Brain (organoid and tissue), 16 donors: ENCODE measurements at places on chromosomes 1 and 21.

DNA sequence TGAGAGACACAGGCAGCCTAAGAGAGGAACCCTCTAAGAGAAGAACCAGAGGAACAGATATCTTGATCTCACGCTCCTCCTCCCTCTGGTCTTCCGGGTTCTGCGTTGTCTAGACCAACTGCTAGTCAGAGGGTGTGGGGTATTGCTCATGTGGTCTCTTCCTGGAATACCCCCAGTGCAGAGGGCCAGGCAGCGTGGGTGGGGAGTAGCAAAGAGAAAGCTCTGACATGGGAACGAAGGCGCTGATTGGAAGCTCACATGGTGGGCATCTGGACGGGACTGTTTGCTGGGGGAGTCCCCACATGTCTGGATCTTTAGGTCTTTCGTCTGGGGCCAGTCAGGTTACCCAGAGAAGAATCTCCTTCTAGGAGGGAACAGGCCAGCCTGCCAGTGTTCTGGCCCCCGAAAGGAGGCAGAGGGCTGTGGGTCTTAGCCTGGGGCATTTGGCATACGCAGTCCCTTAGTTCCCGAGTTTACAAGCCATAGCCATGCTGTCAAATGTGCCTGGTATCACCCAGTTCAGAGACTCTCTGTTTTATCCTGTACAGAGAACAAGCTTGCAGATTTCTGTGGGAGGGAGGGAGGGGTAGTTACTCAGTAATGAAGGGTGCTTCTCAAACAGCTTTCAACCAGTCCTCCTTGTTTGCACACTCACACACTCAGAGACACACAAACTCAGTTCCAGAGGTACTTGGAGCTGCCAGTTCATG, 18.3 kb upstream of the IL6R start:
- no peak for DNase-seq

DNA sequence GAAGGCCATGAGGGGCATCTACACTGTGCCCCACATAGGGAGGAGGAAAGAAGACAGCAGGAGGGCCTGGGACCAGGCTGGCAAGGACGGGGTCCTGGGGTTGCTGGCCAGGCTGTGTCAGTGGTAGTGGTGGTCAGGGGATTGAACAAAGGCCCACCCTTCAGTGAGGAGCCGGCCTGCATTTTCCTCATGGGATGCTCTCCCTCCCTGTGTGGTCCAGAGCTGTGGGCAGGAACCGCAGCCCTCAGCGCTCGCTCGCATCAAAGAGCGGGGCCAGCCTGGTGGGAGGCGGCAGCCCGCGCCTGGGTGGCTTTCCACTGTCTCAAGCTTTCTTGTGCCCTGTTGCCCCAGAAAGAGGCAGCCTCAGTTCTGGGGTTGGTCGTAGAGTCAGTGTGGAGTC, 24.8 kb downstream of the LHX4 start:
- DNase-seq: no peak

GRCh38 chr1:160047111-160047991, 15.6 kb upstream of the PIGM start:
- DNase-seq: no peak

DNA sequence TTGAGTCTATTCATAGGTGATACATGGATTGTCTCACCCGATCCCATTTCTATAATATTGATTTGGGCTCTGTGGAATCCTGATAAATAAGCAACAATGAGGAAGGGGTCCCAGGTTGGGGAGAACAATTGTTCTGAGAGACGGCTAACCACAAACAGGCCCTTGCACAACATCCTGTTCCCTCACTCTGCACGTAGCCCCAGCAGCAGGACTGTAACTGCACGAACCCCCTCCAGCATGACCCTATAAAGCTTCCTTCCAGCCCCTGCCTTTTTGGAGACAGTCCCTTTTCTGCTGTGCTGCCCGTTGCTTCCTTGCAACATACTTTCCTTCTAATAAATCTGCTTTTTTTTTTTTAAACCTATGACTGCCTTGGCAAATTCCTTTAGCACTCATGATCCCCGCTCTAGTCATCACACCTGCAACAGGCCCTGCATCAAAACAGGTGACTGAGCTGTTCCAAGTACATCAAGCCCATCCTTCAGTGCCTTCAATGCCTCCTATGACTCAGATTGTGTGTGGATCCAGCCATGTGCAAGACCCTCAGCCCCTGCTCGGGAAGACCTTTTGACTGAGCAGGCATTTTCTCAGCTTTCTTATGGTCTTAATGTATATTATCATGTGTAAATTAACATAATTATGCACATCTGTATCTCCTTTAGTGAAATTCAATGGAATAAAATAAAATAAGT, 63.7 kb upstream of the B3GALNT2 start:
- DNase-seq: no peak

DNA sequence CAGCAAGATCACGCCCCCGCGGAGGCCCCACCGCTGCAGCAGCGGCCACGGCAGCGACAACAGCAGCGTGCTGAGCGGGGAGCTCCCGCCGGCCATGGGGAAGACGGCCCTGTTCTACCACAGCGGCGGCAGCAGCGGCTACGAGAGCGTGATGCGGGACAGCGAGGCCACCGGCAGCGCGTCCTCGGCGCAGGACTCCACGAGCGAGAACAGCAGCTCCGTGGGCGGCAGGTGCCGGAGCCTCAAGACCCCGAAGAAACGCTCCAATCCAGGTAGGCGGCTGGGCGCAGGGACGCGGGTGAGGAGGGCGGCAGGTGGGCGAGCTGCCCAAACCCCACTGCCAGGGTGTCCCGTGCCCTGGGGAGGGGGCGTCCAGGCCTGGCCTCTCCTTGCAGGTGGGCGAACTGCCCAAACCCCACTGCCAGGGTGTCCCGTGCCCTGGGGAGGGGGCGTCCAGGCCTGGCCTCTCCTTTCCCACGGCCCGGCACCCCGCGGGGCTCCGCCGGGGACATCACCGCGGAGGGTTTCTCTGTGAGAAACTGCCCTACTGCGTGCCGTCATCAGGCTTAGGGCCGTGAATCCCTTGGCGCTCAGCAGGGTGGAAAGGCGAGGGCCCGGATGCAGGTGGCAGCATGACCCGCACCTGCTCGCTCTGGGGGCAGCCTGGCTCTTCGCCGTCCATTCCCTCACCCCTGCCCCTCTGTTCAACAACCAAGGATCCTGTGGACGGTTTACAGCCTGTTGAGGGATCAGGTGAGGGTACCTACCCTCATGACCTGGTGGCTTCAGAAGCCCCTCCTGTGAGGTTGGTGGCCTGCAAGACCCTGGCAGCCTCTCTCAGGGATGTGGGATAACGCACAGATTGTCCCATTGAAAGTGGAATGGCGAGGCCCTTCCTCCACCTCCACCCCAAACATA, 534.0 kb downstream of the KIF26B start:
- no peak for DNase-seq

DNA sequence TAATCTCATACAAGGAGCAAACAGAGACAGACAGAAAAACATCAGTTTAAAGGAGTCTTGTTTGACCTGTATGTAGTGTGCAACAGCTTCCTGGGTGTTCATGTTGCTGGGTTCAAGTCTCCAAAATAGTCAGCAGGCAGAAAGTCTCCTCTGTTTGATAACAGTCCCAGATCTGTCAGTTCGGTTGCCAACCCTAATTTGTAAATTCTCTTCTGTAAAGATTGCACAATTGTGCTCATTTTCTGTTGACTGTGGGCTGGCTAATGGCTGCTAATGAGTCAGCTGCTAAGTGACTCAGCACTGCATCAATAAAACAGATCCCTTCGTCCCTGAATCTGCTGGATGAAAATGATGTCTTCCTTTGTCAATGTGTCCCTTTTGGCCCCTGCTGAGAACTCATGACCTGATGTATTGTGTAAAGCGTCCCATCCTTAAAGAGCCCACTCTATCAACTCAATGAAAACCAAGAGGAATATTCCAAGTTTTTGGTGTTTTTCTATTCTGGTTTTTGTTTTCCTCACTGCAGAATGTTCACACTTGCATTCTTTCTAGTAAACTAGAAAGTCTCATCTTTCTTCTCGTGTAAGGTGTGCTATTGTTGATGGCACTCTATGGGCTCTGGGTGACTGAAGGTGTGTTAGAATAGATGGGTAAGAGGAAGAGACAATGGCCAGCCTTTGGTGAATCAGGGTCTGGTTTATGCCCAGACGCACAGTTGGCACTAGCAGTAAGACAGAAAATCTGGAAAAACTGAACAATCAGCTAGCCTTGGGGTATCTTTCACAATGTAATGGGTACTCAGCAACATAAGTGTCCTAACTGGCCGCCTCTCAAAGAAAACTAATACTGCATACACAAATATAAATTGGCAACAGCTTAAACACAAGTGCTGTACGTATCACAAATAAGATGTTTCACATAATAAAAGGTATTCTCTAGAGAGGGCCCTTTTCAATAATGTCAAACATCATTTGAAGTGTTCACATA, 75.1 kb upstream of the SIPA1L2 start:
- DNase-seq: peak; percentile 30

GRCh38 chr1:212415107-212415841, 588 bp upstream of the PACC1 start:
- no peak for DNase-seq

- peak; percentile 17 for DNase-seq
Measured at GRCh38 chr1:169999761-170000160, 74.7 kb downstream of the KIFAP3 start.

DNA sequence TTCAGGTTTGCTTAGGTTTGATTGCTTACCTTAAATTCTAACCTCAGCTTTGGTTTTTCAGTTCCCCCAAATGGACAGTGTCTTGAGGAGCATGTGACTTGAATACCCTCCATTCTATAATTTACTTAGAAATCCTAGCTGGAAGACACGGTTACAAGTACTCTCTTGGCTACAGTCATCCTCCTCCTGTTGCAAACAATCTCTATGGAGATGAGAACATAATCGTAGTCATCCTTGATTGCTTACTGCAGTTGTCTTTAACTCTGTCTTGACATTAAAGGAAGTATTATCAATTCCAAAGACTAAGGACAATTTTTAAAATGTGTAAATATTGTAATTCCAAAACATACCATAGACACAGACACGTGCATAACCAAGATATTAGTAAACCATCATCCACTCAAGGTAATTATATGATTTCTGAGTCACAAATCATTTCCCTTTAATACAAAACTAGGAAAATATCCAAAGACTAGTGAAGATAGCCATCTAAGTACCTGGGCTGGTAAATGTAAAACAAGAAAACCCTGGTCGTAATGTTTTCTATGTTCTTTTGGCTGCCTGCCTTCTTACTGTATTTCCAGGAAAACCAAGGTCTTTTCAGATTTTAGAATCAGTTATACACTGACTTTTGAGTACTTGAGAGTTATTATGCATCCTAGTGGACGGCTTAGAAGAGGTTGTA, 149.9 kb downstream of the CHRM3 start:
- no peak for DNase-seq

GRCh38 chr1:99619583-99619982, 26.3 kb upstream of the PALMD start:
- no peak for DNase-seq

- peak; percentile 11 for DNase-seq
Measured at GRCh38 chr1:239483391-239483790, 97.0 kb downstream of the CHRM3 start.

DNA sequence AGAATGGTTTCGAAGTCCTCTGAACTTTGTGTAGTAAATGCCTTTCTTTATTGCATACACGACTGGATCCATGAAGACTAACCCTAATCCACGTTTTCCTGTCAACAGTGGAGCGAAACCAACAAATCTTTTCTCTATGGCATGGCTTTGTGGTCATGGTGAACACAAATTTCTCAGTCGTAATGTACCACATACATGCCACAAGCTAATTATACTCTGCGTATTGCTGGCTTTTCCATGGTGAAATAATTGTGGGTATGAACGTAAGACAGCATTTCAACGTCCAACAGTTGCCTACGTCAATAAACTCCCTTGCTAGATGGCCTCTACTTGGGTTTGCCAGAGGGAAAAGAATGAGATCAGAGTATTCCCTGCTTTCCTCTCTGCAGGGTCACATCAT, 27.5 kb downstream of the INTS7 start:
- no peak for DNase-seq

DNA sequence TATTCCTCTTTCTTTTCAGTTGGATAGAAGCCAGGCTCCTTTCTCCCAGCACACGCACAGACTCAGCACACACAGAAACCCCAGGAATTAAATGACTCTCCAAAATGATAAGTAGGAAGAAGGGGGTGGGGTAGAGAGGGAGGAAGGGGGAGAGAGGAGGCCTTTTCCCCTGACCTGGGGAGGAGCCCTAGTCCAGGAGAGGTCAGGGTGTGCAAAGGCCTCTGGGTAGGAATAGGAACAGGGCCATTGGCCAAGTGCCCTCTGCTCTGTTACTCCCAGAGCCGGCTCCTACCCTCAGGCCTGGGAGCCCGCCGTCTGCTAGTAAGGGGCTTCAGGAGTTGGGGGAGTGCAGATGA, 35.6 kb upstream of the PUM1 start:
- DNase-seq: no peak

- DNase-seq: no peak
Measured at GRCh38 chr1:32813941-32814739, 3.0 kb downstream of the YARS1 start.

DNA sequence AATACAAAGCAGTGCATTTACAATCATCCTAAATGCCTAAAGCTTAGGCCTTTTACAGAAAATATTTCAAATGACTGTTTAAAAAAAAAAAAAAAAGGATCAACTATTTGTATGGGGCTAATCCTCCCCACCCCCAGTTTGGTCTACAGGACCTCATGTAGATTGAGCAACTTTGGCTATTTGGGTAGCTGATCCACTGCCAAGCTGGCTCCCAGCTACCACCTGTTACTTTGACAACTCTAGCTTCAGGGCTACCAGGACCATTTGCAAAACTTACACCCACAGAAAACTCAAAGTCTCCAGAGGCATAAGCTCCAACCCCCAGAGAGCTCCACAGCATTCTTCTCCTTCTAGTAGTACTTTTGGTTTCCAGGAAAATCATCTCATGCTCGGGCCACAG, 29.4 kb downstream of the JAK1 start:
- DNase-seq: no peak

DNA sequence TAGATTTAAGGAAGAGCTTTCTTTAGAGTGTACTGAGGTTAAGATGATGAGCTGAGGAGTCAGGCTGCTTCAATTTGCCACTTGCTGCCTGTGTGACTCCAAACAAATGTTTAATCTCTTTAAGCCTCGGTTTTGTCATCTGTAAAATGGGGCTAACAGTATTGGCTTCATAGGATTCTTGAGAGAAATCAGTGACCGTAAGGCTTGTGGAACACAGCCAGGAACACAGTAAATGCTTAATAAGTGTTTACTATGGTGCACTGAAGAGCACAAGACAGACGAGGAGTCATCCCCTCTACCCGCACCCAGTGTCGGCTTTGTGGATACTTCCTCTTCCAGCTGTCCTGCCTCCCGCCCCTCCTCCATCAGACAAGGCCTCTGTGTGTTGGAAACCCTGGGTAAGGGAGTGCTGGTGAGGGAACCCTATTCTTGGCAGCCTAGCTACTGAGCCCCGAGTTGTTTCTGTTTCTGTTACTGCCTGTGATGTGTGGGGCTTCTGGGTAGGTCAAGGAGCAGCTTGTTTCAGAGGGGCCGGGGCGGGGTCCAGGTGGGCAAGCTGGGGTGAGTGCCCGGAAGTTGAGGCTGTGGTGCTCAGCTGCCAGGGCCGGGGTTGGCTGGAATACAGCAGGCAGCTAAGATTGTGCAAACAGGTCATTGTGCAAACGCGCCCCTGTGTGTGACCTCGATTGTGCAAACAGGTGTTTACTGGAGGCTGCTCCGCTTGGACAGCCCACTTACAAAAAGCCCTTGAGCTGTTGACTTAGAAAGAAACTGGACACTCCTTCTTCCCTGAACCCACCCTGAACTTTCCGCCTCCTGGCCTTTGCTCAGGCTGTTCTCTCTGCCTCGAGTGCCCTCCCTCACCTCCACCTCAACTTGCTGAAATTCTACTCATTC, 4.0 kb upstream of the CSF3R start:
- no peak for DNase-seq
